ENCODE measurements at places on chromosomes 7 and 10.

- DNase-seq = no peak
Observed at GRCh38 chr7:3922175-3922635, 621.2 kb downstream of the SDK1 start.

DNA sequence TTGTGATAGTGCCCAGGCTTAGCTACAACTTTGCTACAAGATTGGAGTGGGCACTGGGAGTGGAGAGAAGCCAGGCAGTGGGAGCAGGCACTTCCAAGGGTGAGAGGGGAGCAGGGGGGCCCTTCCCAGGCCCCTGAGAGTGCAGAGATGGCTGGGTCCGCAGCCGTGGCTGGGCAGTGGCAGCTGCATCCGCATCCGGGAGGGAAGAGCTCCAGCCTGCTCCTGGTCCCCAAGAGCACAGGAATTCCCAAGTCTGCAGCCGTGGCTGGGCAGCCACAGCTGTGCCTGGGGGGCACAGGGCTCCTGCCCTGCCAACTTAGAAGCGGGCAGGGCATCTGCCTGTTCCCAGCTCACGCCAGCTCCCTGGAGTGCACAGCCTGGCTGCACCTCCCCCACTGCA lies 124.1 kb upstream of the POM121L12 start:
- no peak for DNase-seq

DNA sequence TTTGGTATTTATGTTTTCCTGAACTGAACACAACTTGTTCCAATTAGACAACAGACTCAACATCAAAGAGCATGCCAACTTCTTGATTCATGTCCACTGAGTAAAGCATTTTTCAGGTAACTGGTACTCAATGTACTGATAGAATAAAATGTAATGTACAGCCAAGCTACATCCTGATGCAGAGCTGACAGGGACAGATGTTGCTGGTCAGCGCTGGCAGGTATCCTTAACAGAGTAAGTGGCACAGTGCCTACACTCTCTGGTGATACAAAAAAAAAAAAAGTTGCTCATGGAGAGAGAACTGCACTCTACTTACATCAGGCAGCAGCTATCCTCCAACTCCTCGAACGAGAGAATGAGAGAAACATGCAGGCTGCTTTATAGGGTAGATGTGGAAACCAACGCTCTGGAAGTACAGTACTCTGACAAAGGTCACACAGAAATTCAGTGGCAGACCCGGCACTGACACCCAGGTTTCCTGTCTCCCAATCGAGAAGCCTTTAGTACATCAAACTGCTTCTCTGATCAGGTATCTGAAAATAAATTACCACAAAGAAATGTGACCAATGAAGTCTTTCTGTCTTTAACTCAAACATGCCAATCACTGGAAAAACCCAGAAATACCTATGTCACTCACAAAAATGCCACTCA lies 4.6 kb downstream of the ITGB1 start:
- DNase-seq = no peak

GRCh38 chr10:130875116-130875515 lies 436.4 kb downstream of the TCERG1L start:
- DNase-seq = no peak

DNA sequence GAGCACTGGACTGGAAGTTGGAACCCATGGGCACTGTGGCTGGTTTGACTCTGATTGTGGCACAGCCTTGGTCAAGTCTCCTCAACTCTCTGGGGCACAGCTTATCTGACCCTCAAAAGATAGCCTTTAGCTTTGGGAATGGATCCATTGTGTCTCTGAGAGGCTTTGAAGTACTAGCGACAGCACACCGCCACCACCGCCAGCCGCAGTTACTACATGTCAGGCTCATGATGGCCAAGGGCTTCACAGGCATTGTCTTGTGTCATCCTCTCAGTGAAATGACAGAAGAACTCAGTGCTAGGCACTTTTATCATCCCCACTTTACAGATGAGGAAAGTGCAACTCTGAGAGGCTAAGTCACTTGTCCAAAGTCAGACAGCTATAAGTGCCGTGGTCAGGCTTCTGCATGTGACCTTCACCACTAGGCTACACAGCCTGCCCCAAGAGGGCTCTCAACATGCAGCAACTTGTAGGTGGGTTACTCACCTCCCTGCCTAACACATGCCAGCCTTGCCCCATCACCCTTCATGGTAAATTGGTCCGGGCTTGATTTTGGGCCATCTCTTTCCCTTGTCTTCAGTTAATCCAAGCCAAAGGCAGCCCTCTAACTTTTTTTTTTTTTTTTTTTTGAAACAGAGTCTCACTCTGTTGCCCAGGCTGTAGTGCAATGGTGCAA lies 44.1 kb downstream of the C10orf105 start:
- no peak for DNase-seq

DNA sequence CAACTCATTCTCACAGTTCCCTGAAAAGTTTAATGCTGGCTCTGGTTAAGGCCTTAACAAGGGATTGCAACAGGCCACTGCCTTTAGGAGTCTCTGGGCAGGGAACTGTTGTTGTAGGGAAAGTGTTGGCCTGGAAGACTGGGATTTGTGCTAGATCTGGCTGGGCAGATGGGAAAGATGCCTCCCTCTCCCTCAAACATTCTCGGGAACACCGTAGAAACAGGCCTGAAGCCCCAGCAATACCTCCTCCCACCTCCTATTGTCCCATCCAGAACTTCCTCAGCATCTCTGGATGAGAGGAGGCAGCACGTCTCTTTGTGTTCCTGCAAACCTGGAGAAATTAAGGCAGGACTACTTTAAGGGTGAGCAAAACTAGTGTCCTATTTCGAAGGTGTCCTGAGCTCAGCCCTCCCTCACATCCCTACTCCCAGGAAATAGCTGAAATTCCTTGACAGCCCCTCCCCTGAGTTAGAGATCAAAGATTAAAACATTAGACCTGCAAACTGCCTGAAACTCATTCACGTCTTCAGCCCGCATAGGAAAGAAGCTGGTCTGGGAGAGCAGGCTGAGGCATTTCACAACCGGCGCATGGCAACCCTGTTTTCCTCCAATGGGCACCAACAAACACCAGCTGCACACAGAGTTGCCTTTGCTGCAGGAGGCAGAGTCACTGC lies 10.9 kb upstream of the MAP3K8 start:
- DNase-seq = no peak
